Motor neuron (in vitro differentiated cells): ENCODE measurements at places on chromosomes 4 and X.

DNA sequence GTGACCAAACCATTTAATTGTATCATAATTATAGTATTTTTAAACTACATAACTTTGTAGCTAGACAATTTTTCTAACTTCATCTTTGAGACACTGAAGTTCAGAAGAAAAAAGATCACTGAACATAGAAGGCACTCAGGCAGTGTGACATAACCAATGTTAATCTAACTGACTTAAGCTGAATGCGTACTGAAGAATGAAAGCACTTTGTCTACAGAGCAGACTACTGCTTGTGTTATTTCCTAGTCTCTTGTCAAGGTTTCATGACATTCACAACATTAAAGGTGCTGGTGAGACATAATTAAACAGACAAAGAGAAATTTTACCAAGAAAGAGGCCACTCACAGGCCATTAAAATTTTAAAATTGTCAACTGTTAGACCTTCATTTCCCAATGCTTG, 13.5 kb downstream of the AMMECR1 start:
- ATAC-seq = no peak

DNA sequence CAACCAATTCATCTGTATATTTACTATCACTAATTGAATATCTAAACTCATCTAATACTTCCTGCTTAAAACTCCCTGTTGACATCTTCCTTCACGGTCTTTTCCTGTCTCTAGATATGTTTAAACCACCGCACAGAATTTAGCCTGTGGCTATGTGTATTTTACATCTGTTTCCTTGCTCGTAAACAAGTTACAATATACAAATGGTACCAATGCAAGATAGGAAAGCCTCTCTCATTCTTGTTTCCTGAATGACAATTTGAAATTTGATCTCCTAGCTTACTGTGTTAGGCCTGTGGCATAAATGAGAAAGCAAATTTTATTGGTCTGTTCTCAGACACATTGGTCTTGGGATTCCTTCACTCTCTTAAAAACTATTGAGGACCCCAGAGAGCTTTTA, 89.7 kb upstream of the PCDH7 start:
- no peak for ATAC-seq

DNA sequence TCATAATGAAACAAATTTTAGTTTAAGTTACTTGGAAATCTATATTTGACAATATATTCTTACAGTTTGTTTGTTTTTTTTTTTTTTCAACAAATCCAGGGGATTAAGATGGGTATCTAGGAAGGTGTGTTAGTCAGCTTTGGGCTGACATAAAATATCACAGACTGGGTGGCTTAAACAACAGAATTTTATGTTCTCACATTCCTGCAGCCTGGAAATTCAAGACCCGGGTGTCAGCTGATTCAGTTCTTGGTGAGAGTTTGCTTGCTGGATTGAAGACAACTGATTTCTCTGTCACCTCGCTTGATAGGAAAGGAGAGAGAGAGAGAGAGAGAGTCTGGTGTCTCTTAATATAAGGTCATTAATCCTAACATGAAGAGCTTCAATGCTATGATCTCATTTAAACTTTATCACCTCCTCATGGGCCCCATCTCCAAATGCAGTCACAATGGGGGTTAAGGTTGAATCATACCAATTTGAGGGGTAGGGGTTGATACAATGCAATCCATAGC, 465.2 kb downstream of the CENPC start:
- no peak for ATAC-seq

- no peak for ATAC-seq
Measured at GRCh38 chr4:1602655-1603412, 81.3 kb downstream of the FAM53A start.

DNA sequence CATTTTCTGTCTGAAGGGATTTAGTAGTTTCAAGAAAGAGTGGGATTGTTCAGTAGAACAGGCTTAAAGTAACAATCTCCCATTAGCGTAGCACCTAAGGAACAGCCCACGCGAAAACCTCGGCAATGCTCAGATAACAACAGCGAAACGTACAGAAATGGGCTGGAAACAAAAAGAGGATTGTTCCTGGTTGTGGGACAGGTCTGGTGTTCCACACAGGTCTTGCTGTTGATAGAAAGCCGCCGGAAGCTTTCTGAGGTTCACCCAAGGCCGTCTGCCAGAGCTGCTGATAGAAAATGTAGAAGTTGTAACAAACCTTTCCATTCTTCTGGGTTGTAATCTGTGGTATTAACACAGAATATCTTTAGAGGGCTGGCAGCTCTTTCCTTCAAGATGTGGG, 69.4 kb upstream of the CLCN4 start:
- ATAC-seq = no peak

DNA sequence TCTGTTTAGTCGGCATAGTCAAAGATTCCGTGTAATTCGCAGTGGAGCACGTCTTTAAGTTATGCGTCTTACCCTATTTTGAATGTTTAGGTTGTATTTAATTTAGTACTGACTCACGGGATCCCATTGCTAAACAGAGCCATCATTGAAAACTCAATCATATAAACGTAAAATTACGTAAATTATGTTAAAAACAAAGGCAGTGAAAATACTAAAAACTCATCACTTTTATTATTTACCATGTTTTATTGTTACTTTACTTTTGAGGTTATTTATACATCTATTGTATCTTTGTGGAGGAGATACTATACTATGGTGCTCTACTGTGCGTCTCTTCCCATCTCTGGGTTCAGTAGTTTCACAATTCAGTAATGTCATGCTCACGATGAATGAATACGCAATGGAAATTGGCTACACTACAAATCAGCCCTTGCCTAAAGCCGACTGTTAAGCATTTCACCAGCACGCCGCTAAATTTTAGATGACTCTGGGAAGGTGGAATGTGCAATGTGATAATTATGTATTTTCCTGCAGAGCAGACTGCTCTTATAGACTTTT, 944 bp downstream of the FUNDC2 start:
- peak; percentile 20 for ATAC-seq

- ATAC-seq = no peak
Measured at GRCh38 chr4:54391104-54391503, 162.0 kb downstream of the PDGFRA start.

DNA sequence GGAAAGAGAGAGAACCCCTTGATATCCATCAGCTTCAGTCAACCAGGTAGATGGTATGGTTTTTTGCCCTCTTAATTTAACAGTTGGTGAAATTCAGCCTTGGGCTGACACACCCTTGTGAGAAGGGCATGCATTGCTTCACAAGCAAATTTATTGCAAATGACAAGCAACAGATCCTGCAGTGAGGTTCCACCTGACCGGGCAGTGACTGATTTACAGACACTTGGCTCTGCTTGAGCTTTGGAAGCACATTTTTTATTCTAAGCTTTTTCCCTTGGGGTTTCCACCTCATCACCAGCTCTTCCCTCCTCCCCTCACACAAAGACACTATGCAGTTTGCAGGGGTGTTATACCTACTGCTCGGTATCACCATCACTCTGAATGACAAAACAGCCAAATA, 28.3 kb upstream of the SERTM2 start:
- no peak for ATAC-seq

DNA sequence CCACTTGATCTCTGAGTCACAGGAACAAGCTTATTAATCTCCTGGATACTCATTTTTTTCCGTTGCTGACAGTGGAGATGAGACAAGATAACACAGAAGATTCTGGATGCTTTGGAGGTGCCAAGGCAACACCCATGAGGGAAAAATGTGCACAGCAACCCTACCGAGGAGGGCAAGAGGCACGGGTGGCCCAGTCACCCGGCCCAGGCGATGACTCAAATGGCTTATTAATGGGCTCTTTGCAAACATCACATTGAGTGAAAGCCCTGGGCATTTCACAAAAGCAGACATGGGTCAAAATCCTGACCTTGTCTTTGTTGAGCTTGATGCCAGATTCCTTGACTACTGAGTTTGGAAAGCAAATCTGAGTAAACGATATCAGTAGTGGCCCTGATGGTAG, 315.1 kb downstream of the STK32B start:
- ATAC-seq = peak; percentile 38

DNA sequence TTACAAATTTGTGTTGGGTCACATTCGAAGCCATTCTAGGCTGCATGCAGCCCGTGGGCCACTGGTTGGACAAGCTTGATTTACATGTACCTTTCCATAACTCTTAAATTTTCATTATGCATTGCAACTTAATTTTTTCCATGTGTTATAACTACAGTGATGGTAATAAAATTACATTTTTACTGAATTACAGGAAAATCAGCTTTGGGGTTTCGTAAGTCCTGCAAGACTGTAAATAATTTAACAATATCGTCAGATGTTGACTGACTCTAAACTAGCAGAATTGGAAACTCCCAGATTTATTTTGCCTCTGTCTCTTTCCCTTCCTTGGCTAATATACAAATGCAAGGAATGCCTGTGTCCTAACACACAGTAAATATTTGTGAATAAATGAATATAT, 88.0 kb upstream of the RAPGEF2 start:
- ATAC-seq = no peak

DNA sequence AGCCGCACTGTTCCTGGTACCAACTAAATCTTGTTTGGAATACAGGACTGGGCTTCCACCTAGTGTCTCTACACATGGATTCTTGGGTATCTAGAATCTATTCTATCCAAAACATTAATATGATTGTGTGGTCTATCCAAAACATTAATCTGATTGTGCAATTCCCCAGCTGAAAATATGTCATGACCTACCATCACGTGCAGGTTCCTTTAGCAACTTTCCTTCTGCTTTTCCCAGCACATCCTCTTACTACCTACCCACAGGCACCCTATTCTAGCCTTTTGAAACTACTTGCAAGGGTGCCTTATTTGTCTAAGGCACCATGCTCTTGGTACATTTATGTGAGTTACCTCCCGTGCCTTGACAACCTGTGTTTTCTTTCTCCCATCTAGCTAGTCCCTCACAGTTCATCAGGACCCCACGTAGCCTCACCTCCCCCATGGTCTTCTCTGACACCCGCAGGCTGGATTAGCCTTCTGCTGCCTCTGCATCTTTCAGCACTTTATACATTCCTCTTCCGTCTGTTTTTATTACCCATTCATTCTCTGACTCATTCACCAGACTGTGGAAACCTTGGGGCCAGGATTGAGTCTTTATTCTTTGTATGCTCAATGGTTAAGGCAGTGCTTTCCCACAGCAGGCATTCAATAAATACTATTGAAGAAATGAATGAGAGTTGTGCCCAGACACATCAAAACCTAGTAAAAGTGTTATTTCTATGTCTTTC, 88.8 kb upstream of the FAM9B start:
- ATAC-seq = peak; percentile 36

- ATAC-seq = no peak
Measured at GRCh38 chrX:119429471-119429870, 30.3 kb downstream of the SLC25A43 start.
